Inflammatory macrophage treated with lipopolysaccharide for 1 hour (primary cell): ENCODE measurements at places on chromosomes 2 and 18.
A peak's percentile ranks its signal among the peaks of the same experiment; 100 is the strongest.

DNA sequence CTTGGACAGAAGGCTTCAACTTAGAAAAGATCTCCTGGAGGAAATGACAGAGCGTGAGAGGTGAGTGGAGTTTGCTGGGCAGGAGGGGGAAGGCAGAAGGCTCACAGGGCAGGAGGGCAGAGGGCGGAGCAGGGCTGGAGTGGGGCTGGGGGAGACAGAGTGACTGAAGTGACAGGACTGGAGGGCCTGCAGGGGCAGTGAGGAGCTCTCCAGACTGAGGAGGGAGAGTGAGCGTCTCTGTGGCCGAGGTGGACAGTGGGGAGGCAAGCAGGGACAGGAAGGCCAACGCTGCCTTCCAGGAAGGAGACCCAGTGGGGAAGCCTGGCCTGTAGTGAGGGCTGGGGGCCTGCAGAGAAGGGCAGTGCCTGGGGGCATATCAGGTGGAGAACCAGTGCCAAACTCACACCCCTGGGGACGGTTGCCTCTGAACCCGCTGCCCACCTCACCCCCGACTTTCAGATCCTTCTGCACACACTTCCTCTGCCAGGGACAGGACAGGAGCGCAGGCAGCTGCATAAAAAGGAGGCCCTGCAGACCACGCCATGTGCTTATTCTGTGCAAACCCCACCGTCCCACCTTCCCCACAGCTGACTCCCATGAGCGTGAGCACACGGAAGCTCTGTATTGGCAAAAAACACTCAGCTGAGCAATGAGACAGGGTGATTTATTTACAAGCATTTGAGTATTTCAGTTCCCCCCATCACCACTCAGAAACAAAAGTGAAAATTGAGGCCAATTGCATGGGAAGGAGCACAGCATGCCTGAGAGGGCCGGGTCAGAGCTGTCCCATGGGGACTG, 244.3 kb downstream of the FAM210A start:
- DNase-seq: peak; percentile 23

GRCh38 chr2:108535357-108535631, 1.0 kb downstream of the LIMS1 start:
- DNase-seq: no peak

- DNase-seq: no peak
Observed at GRCh38 chr2:131006561-131006960, 86.7 kb downstream of the FAM168B start.

GRCh38 chr2:6657855-6658254, 207.9 kb downstream of the CMPK2 start:
- no peak for DNase-seq

- no peak for DNase-seq
Observed at GRCh38 chr2:191821078-191821477, 25.8 kb downstream of the CAVIN2 start.

GRCh38 chr2:188235364-188235763, 56.3 kb upstream of the GULP1 start:
- DNase-seq: no peak

DNA sequence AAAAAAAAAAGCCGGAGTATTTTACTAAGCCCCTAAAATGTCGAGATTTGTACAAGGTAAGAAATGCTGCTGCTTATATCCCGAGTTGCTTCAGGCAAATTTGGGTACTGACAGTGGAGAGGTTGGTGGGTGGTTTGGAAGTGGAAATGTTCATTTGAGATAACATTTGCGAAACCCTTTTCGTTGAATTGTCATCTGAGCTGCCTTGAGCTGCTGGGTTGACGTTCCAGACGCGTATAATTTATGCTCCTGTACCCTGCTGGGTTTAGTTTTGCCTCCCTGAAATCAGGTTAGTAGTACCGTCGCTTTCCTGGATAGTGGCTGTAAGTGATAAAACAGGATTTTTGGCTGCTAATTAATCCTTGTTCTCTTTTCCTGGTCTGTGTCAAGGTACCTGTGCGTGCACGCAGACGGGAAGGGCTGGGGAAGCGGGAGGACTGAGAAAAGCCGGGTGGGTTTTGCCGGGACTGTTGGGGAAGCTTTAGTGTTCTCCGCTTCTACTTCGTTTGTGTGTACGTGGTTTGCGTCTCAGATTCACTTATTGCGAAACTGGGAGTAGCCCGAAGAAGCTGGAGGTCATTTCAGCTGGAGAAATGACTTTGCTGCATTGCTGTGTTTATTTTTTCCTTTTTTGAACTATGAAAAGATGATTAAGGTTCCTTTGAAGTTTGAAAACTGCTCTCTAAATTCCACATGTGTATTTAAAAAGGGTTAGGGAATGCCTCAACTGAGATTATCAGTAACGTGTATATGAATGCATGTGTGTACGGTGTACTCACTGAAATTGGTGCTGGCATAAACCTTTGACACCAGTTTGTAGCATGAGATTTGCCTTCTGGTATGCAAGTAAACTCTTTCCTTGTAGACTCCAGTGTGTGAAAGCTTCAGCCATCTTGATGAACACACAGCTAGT, 709 bp downstream of the UGP2 start:
- peak; percentile 72 for DNase-seq

DNA sequence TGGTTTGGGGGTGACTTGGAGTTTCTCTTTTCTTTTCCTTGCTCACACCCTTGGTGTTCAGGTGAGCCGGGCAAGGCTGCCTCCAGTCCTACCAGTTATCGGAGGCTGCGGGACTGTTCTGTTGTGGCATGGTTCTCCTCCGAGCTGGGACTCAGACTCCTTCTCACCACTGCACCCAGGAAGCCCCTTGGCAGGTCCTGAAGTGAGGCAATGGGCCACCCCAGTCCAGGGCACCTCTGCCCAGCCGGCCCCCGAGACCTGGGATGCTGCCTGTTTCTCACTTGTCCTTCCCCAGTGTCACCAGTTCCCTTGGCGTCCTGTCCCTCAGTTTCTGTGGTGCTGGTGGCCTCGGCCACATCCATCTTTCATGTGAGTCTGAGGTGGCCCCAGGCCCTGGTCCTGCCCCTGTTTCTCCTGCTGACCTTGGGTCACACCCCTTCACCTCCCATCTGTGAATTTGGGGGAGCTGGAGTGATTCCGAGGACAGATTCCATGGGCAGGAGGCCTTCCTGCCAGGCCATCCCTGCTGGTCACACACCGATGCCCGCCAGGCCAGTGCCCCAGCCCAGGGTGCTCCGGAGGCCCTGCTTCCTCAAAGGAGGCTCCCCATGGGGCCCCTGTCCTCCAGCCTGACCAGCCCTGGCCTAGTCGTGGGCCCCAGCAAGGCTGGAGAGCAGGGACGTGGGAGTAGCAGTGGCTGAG, 6.6 kb upstream of the KLHL30 start:
- no peak for DNase-seq

- peak; percentile 86 for DNase-seq
Observed at GRCh38 chr2:42648796-42649195, 80.4 kb downstream of the MTA3 start.

DNA sequence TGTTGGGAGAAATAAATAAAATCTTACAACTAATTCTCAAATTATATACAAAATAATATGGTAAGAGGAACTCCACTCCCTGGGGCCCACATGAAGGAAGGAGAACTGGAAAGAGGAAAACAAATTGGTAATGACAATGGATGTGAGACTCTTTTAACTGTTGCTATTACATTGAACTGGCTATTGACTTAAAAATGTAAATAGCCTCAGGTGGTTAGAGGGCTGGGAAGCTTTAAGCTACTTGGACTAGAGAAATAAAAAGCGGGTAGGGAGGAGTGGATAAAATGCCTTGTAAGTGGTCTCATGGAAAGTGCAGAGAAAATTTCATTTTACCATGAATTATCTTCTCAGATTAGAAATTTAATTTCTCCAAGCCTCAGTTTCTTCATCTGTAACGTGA, 64.1 kb downstream of the KCNJ3 start:
- DNase-seq: no peak

DNA sequence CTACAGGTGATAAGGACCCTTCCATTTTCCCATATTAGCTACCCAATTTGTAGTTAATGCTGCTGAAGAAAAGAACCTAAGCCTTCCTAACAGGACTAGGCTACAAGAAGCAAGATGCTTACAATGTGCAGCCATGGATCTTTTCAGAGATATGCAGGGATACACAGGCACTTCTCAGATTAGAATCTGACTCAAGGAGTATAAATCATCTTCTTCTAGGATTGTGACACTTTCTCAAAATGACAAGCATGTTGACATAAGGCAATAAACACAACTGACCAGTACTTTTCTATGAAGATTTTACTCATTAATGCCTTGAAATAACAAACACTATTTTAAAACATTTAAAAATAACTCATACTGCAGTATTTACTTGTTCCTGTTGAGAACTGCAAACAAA, 127.9 kb upstream of the ACVR2A start:
- DNase-seq: no peak

- DNase-seq: peak; percentile 89
Observed at GRCh38 chr2:86035883-86036668, 69.6 kb downstream of the POLR1A start.

DNA sequence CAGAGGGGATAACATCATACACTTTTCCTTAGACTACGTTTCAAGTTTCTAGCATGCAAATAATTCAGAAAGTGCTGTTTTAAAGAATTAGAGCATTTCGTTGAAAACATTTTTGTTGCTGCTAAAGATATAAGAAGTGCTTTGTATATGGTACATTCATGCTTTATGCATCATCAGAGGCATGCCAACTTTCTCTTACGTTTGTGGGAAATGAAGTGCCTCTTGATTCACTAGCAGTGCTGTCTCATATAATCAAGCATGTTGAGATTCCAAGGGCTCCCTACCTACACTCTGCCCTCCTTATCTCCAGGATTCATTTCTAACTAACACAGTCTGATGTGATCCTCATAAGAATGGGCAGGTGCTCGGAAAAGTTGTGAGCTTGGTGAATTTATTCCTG, 748.6 kb upstream of the DDX18 start:
- DNase-seq: no peak

GRCh38 chr2:136305517-136306192, 187.7 kb upstream of the CXCR4 start:
- DNase-seq: no peak

DNA sequence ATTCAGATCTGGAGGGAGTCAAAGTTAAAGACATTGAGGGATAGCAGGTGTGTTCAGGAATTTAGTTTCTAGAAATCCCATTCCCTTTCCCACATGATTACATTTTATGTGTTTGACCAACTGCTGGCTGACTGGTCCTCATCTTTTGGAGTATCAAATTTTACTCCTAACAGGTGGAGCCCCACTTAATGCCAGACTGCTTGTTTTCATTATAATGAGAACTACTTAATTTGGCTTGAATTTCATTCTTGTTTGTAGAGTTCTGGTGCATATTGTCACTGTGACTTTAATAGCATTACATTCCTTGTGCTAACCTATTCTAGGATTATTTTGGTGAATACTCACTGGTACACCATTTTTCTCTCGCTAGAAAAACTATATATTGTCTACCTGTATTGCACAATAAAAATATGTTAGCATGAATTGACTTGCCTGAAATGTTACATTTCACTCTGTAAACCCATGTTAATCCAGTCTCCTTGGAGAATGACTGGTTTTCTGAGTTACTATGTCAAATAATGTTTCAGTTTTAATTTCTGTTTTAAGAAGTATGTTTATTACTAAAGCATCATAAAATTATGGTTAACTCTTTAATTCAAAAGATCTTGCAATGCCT, 98.2 kb downstream of the TANC1 start:
- DNase-seq: no peak

GRCh38 chr2:235505181-235505741, 11.4 kb downstream of the AGAP1 start:
- DNase-seq: no peak

GRCh38 chr2:240930631-240931318, 24.6 kb downstream of the CROCC2 start:
- DNase-seq: no peak

- no peak for DNase-seq
Observed at GRCh38 chr2:104641786-104642185, 212.1 kb upstream of the POU3F3 start.

- no peak for DNase-seq
Observed at GRCh38 chr2:19357402-19358241, 801 bp downstream of the OSR1 start.

- DNase-seq: no peak
Observed at GRCh38 chr2:120878970-120879369, 143.3 kb downstream of the GLI2 start.
